Esophagus mucosa (tissue), 1 donor: ENCODE measurements at places on chromosomes 4 and X.
A peak's percentile ranks its signal among the peaks of the same experiment; 100 is the strongest.

- peak; percentile 77 for ATAC-seq
Observed at GRCh38 chr4:95129821-95130311, 372.1 kb downstream of the BMPR1B start.

DNA sequence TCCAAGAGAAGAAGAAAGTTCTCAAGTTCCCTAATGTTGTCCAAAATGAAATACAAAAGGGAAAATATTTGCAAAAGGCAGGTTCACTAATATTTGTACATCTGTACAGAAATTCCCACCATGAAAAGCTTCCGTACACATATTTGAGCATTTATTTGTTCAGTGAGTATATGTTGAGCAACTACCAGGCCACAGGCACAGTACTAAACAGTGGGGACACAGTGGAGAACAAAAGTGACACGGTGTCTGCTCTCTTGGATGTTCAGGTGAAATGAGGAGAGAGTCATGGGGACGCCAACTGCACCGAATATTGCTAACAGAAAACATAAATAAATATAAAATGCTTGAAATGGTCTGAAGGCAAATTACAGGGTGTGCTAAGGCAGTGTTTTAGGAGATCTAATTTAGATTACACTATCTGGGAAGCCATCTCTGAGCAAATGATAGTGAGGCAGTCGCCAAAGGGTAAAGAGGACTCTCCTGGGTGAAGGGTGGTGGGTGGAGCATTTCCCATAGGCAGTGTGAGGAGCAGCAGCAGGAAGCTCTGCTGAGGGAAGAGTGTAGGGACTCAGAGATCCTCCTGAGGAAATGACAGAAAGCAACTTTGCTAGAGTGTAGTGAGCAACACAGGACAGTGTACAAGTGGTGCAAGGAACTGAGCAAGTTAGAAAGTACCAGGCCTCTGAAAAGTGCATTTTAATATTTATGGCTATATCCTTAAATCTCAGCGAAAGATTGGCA lies 375.2 kb downstream of the GALNTL6 start:
- no peak for ATAC-seq

- no peak for ATAC-seq
Observed at GRCh38 chrX:25650216-25650820, 487.8 kb upstream of the MAGEB18 start.

- peak; percentile 56 for ATAC-seq
Observed at GRCh38 chr4:151304755-151305154, 20.6 kb downstream of the SH3D19 start.

- ATAC-seq = no peak
Observed at GRCh38 chr4:149988087-149988410, 90.2 kb upstream of the DCLK2 start.
